Fibroblast of lung (primary cell): ENCODE measurements at places on chromosomes 4 and X. TPM values are rescaled to one million over a fixed set of nuclear protein-coding genes. Genes with fewer than 3 reads are reported as not detected.

DNA sequence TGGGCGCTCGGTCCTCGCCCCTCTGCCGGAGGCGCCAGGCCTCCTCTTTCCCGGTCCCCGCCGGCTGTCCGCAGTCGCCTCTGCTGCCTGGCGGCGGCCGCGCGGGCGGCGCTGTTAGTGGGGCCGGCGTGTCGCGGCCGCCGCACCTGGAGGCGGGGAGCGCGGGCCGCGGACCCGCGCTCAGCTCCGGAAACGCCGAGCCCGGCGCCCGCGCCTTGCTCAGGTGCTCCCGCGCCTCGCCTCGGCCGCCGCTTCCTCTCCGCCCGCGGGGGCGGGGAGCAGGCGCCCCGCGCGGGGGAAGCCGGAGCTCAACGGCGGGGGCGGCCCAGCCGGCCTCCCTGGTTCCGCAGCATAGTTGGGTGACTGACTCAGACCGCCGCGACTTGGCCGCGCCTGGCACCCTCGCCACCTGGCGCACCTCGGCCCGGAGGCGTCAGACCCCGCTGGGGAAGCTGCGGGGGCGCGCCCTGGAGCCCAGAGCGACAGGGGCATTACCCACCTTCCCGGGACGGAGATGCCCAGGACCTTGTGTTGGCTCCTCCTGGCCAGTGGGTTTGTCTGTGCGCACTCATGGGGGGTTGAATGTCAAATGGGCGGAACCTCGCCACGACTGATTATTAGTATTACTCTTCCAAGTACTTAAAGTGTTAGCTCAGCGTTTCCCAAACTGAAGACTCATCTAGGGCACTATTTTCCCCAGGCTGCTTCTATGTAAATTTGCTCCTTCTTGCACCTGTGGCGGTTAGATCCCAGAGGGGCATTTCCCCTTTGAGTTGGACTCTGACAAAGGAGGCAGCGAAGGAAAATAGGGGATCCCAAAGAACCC lies at the start of gene ARAP2:
Gene ARAP2 (minus strand): TSS at position 258 of the 826 bp plus-strand sequence. CDS start 15,028 bp downstream, outside the sequence.
- DNase-seq, result peak; percentile 68

DNA sequence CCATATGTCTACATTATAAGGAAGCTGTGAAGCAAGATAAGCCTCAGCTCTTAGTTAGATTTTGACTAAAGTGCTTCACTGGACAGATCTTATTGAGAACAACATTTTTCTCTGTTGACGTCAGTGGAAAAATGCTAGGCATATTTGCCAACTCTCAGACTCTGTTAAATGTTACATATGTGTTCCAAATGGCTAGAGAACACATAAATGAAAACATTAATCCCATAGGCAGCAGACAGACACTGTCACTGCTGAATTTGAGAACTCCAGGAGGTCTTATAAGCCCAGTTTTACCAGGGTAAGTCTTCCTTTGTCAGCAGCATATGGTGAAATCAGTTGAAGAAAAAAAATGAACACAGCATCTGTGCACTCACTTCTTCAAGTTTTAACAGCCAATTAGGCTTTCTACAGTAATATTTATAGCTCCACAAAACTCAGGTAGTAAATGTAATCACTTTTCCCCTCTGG lies 186.9 kb downstream of the CAMK2D start:
- peak; percentile 80 for DNase-seq

DNA sequence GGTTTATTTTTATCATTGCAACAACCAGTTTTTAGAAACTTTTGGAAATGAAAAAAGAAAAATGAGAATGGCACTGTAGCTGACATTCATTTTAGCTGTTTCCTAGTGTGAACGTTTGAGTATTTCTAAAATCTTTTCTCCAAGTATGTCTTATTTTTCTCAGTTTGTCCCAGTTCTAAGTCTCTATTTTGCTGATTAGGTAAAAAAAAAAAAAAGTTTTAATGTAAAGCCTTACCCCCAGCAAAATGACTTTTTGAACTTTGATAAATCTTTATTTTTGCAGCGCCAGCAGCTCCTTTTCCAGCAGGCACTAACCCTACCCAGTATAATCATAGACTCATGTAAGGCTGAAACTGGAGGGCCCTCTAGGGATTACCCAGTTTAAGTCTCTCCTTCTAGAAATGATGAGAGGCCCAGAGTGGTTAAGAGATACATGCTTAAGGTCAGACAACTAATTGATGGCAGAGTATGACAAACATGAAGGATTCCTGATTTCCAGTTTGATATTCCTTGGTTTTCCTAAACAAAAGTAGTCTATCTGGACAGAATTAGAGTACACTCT lies 84.3 kb upstream of the SLC4A4 start:
- peak; percentile 21 for DNase-seq

DNA sequence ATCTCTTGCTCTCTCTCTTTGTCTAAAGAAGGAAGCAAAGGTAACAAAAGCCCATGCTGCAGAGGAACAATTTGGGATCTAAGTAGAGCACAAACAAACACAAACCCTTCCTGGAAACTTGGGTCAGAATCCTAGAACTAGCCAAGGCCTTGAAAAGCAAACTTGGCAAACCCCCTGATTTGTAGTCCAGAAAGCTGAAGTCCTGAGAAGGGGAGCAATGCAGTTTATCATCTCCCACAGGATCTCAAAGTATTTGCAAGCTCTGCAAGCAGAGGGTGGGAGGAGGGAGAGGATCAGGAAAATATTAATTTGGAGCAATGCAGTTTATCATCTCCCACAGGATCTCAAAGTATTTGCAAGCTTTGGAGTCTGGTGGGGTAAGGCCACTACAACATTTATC lies 379.5 kb upstream of the FGF13 start:
- DNase-seq, result peak; percentile 73

DNA sequence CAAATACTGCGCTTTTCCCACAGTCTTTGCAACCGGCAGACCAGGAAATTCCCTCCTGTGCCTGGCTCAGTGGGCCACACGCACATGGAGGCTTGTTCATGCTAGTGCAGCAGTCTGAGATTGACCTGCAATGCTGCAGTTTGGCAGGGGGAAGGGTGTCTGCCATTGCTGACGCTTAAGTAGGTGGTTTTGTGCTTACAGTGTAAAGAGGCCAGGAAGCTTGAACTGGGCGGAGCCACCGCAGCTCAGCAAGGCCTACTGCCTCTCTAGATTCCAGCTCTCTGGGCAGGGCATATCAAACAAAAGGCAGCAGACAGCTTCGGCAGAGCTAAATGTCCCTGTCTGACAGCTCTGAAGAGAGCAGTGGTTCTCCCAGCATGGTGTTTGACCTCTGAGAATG lies 390.5 kb upstream of the TECRL start:
- DNase-seq, result no peak

Gene EGF
- polyA plus RNA-seq, result 0.07 and 0.59 TPM in 2 replicates

Gene SH2D1A
- polyA plus RNA-seq, result 0.08 TPM in 1 of 2 replicates, not detected in the other

Gene HTRA3
- polyA plus RNA-seq, result 1.0 and 3.5 TPM in 2 replicates
